GM04503 (cell line): ENCODE measurements at places on chromosomes 3 and 15.
A peak's percentile ranks its signal among the peaks of the same experiment; 100 is the strongest.

DNA sequence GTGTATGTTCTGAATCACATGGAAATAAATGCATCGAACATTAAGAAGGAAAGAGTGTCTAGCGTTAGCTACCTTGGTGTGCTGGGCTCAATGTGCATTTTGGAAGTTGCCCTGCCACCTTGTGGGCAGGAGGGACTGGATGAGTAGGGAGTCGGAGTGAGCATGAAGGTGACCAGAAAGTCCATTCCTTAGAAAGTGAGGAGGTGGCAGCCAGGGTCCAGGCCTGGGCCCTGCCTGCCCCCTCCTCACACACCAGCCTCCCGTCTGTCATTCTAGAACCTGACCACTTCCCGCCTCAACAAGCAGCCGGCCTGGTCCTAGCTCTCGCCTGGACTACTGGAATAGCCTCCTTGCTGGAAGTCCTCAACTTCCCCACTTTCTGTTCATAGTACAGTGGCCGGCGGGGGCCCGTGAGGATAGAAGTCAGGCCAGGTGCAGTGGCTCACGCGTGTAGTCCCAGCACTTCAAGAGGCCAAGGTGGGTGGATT, 10.2 kb upstream of the GATA2 start:
- DNase-seq = no peak

DNA sequence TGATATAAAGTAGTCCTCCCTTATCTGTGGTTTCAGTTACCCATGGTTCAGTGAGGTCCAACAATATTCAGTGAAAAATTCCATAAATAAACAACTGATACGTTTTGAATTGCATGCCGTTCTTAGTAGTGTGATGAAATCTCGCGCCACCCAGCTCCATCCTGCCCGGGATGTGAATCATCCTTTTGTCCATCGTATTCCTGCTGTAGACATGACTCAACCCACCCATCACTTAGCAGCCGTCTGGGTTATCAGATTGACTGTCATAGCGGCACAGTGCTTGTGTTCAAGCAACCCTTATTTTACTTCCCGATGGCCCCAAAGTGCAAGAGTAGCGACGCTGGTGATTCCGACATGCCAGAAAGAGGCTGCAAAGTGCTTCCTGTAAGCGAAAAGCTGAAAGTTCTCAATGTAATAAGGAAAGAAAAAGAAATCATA, 48.0 kb upstream of the MEX3B start:
- no peak for DNase-seq

DNA sequence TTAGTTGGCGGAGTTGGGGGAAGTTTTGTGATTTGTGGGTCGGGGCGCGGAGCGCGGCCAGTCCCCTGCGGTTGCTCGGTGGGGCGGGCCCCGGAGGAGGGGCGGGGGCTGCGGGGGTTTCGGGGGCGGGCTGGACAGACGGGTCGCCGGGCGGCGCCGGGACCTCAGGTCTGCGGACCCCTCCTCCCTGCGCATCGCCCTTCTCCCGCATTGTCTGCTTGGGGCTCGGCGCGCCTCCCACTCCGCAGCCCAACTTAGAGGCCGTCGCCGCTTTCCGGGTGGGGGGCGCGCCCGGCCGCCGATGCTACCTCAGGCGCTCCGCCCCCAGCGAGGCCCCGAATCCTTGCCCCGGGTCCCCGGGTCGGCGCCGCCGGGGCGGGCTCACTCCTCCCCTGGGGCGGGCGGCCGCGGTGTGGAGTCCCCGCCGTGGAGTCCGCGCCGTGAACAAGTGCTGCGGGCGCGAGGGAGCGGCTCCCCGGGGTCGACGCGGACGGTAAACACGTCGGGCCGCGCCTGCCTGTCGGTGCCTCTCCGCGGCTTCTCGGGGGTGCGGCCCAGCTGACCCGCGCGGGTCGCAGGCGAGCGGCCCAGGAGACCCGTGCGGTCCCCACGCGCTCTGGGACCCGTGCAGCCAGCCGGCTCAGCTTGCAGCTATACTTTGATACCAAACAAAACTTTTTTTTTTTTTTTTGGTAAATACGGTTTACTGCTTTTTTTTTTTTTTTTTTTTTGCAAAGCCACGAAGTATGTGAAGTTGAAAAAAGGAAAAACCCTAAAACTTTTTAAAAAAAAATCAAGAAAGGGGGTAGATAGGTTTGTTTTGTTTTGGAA, 624 bp downstream of the AKAP13 start:
- DNase-seq = no peak

- no peak for DNase-seq
These were observed 482.6 kb upstream of the TGFBR2 start for GRCh38 chr3:30123755-30124154.

GRCh38 chr3:119637679-119638477, 22.5 kb downstream of the POPDC2 start:
- peak; percentile 96 for DNase-seq

DNA sequence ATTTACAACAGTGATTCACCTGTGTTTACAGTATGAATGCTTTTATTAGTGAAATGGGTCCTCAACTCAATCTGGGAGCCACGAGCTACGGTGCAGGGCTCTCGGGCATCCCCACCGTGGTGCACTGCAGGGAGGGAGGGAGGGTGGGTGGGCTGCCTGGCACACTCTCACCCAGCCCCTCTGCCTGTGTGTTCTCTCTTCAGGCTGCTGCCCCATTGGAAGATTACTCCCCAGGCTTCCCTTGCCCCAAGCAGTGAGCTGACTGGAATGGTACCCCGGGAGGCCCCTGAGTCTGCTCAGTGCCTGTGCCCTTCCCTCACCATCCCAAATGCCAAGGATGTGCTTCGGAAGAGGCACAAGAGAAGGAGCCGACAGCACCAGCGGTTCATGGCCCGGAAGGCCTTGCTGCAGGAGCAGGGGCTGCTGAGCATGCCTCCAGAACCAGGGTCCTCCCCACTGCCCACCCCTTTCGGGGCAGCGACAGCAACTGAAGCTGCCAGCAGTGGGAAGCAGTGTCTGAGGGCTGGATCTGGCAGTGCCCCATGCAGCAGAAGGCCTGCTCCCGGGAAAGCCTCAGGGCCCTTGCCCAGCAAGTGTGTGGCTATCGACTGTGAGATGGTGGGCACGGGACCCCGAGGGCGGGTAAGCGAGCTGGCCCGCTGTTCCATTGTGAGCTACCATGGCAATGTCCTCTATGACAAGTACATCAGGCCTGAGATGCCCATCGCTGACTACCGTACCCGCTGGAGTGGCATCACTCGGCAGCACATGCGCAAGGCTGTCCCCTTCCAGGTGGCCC, 5.0 kb downstream of the AEN start:
- no peak for DNase-seq

GRCh38 chr15:95604634-95605036, 725.9 kb upstream of the NR2F2 start:
- peak; percentile 82 for DNase-seq

GRCh38 chr15:61479613-61480012, 250.5 kb upstream of the RORA start:
- DNase-seq = no peak

DNA sequence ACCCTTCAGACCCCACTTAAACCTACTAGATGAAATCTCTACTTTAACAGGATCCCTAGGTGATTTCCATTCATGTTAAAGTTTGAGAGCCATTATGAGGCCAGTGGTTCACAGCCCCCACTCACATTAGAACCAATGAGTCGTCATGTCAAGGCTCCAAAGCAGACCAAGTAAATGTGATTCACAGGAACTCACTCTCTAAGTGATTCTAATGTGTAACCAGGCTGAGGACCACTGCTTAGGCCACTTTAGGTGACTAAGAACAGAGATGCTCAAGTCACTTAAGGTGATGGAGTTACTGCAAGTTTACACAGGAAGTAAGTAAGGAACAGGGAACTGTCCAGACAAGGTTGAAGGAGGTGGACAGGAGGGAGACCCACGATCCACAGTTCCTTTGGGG, 7.7 kb downstream of the GALNT15 start:
- no peak for DNase-seq
